ENCODE measurements at places on chromosomes 2 and 18.

DNA sequence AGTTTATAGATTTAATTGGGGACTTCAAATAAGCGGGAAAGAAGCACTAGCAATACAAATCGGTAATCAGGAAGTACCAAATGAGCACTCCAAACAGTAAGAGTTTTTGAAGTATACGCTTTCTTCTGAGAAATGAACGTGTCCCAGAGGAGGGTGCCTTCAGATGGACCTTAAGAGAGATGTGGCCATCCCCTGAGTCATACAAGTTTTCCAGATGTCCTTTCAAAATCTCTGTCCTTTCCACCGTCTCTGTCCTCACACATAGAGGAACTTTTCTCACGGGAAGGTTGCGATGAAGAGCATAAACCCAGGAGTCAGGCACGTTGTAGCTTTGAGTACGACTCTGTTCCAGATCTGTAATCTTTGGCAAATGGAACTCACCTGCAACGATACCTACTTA is 1.7 kb upstream of the SMAD2 start:
- DNase-seq = no peak

DNA sequence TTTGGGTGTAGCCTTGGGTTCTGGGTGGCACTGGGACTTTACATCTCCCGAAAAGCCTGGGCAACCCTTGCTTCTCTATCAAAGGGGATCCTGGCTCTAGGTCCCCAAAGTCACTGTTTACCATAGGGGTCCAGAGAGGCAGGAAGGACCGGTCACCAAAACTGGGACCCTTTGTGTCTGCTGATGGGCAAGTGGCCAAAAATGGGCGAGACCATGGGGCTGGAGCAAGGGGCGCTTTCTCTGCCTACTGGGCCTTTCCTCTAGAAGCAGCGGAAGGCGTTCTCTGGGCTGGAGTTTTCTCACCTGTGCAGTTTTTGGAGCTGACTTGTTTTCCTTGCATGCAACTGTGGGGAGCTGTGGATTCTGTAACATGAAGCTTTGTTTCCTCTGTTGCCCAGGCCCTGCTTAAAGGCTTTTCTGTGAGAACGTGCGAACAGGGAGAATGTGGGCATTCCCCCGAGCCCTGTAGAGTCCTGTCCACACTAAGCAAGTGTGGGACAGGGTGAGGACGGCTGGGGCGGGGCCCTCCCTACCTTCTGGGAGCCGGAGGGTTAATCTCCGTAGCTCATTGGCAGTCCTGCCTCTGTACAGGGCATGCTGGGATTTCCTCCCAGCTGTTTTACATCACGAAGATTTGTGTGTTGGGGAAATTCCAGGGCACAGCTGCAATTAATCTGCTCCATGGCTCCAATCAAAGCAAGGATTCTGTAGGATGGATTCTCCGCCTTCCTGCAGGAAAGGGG is 50.2 kb downstream of the TGOLN2 start:
- DNase-seq = no peak

GRCh38 chr2:46849046-46849715 is 66.4 kb downstream of the MCFD2 start:
- DNase-seq = no peak

DNA sequence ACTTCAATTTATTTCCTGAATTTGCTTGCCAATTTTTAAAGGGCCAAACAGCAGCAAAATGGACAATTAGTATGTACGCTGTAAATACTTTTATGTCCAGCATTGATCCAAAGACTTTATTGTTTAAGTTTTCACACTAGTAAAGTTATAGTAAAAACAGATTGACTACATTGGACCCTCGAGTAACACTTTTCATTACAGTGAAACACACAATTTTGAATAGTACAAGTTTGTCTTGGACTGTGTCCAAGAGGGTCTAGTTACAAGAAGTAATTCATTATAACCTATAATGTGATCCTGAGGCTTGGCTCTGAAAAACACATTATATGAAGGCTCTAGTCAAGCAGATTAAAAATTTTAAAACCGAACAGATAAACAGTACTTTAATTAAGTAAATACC is 11.4 kb upstream of the RBBP8 start:
- no peak for DNase-seq

All from activated naive CD4-positive, alpha-beta T cell treated with anti-CD3 and anti-CD28 coated beads, Interleukin-2, amount 10 ng/mL, durations not matched to agents 7 days and 5 days (primary cell).